ENCODE measurements at places on chromosomes 2 and 18.

GRCh38 chr2:45156605-45157004, 147.4 kb upstream of the SIX2 start:
- no peak for DNase-seq

DNA sequence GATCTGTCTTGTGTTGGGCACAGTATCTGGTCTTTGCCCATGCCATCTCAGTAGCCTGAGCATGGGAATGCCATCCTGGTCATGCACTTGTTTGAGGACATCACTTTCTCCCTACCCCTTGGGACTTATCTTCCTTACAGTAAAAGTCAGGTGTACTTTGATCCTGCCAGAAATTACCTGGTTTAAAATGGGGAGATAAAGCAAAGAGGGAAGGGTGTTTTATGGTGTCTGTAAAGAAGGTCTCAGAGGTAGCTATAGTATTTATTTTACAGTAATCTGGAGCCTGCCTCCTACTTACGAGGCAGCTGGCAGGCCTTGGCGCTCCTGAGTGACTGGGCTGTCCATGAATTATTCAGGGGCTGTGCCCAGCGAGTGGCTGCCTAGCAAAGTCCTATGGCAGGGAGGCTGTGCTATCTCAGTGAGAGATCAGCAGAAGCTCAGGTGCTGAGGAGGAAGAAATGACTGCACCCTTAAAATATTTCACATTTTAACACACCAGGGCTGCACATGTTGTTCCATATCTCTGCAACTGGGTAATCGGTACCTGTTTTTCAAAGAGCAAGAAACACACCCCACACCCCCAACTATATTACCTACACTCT, 93.9 kb downstream of the SPTBN1 start:
- DNase-seq: no peak

- DNase-seq: no peak
Observed at GRCh38 chr2:175035806-175036205, 30.6 kb upstream of the CHN1 start.

DNA sequence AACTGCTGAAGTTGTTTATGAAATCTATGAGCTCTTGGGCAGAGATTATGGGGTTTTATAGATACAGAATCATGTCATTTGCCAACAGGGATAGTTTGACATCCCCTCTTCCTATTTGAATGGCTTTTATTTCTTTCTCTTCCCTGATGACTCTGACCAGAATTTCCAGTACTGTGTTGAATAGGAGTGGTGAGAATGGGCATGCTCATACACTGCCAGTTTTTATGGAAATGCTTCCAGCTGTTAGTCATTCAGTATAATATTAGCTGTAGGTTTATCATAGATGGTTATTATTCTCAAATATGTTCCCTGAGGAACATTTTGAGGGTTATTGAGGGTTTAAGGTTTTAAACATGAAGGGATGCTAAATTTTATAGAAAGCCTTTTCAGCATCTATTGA, 121.2 kb downstream of the NR4A2 start:
- DNase-seq: no peak

- DNase-seq: no peak
Observed at GRCh38 chr2:100194951-100195350, 52.6 kb upstream of the AFF3 start.

GRCh38 chr2:167756446-167756845, 490.9 kb downstream of the STK39 start:
- DNase-seq: peak; percentile 11

GRCh38 chr2:49801898-49802450, 647.7 kb upstream of the FSHR start:
- DNase-seq: no peak

GRCh38 chr2:226154610-226155009, 645.0 kb downstream of the IRS1 start:
- DNase-seq: no peak

GRCh38 chr2:240161087-240161750, 20.8 kb upstream of the OTOS start:
- no peak for DNase-seq

GRCh38 chr2:17579605-17580318, 39.3 kb downstream of the VSNL1 start:
- no peak for DNase-seq

- no peak for DNase-seq
Observed at GRCh38 chr2:224469374-224469964, 67.6 kb upstream of the FAM124B start.

- no peak for DNase-seq
Observed at GRCh38 chr18:53165770-53166169, 825.8 kb downstream of the DCC start.

DNA sequence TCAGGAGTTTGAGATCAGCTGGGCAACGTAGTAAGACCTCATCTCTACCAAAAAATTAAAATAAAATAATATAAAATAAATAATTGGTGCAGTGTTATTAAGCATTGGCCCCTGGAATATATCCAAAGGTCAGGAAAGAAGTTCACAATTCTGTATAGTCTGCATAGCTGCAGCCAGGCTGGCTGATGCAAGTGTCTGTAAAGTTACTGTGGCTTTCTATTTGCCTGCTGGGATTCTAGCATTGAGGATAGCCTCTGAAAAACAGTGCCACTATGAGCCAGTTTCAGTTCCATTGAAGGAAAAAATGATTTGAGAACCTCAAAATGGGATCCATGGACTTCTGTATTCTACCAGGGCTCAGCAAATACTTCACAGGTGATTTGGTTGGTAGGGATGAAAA, 208.6 kb downstream of the PARD3B start:
- peak; percentile 22 for DNase-seq

- no peak for DNase-seq
Observed at GRCh38 chr2:41896186-41896846, 151.5 kb upstream of the PKDCC start.

DNA sequence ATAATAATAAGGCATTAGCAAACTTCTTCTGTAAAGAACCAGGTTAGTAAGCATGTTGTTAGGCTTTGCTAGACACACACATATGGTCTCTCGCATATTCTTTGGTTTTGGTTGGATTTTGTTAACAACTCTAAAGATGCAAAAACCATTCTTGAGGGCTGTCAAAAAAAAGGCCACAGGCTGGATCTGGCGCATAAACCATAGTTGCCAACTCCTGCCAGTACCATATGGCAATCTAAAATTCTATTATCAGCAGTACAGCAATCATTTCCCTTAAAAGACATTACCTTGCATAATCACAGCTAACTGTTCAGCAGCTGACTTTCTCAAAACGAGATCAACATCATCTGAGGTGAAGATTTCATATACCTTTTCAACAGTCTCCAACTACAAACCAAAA, 63.5 kb downstream of the RTTN start:
- DNase-seq: no peak

Measured in GM03348 (cell line).